ENCODE measurements at places on chromosomes 13 and 19. TPM values are rescaled to one million over a fixed set of nuclear protein-coding genes. Genes with fewer than 3 reads are reported as not detected.

Gene ARRDC5
- total RNA-seq, result not detected

Gene MBNL2
- total RNA-seq, result 28.9 TPM

Gene PLK5
- total RNA-seq, result not detected

Gene OSCAR
- total RNA-seq, result not detected

Gene ZNF615
- 16.7 TPM for total RNA-seq

Gene VSTM2B
- not detected for total RNA-seq

Gene ZNF540
- total RNA-seq, result 1.0 TPM

Gene GARIN5A
- 0.26 TPM for total RNA-seq

Gene LACC1
- 4.7 TPM for total RNA-seq

Gene TDRD12
- 0.32 TPM for total RNA-seq

Gene PRR20B
- total RNA-seq, result not detected

Gene TOMM40
- 19.6 TPM for total RNA-seq

Gene BORCS8
- total RNA-seq, result 12.1 TPM

Gene PINLYP
- total RNA-seq, result 6.3 TPM

Gene ZNF677
- 17.3 TPM for total RNA-seq

Gene ERICH4
- total RNA-seq, result not detected

Gene CLEC4G
- total RNA-seq, result not detected

Gene NLRP9
- total RNA-seq, result not detected

Gene NANOS3
- not detected for total RNA-seq

Gene CLDND2
- not detected for total RNA-seq

Gene PRR36
- not detected for total RNA-seq

Gene SSC5D
- 13.1 TPM for total RNA-seq

Gene SPINT2
- total RNA-seq, result 1.4 TPM

Gene GDF15
- 41.9 TPM for total RNA-seq

Gene PRTN3
- total RNA-seq, result not detected

Gene GPC6
- 144 TPM for total RNA-seq

Gene SLC46A3
- total RNA-seq, result 2.5 TPM

Gene IGFL2
- total RNA-seq, result not detected

Gene ACP4
- total RNA-seq, result not detected

Gene STOML3
- not detected for total RNA-seq

Gene KLK15
- total RNA-seq, result not detected

Gene CYP4F3
- total RNA-seq, result under 0.01 TPM

All from bronchial smooth muscle cell (primary cell).